ENCODE measurements at places on chromosomes 3 and 15.

DNA sequence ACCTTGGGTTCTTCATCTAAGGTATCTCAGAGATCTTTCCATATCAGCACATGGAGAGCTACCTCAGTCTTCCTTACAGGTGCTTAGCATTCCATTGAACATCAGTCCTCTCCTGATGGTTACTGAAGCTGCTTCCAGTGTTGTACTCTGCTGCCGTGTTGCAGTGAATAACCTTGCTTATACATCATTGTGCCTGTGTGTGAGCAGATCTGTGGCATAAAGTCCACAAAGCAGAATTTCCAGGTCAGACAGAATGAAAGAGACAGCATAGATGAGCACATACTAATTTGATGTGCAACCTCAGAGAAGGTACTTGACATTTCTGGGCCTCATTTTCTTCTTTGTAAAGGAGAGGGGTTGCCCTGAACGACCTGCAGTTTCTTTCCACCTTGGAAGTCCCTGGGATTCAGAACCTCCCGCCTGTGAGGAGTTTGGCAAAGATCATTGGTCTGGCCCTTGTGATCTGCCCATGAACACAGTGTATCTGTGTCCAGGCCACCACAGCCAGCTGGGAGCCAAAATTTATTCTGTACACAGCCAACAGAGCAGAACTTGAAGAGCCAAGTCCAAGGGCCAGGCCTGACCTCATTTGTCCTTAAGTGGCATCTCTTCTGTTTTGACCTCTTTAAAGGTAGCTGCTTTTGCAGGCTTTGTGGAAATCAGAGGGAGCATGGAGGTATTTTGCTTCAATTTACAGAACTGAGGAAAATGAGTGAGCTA, 57.2 kb upstream of the SLC7A14 start:
- DNase-seq: no peak

- no peak for DNase-seq
These were observed 63.6 kb downstream of the TLE3 start for GRCh38 chr15:70034141-70034540.

DNA sequence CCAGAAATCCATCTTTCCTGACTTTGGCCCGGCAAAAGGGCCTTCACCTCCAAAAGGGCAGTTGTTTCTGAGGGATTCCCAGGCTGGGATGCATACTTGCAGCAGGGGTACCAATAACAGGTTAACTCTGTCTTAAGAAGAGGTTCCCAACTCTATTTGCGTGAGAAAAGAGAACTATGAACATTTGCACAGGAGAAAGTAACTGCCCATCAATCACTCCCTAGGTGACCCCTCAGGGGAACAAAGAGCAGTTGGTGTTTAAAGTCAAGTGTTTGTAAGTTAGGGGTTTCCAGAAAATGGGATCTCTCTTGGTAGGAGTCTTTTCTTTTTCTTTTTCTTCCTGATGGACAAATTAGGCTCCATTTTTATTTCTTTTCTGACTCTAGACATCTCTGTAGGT, 97.3 kb downstream of the EPHB1 start:
- no peak for DNase-seq

- no peak for DNase-seq
These were observed 9.6 kb upstream of the CLDN16 start for GRCh38 chr3:190378240-190378891.

DNA sequence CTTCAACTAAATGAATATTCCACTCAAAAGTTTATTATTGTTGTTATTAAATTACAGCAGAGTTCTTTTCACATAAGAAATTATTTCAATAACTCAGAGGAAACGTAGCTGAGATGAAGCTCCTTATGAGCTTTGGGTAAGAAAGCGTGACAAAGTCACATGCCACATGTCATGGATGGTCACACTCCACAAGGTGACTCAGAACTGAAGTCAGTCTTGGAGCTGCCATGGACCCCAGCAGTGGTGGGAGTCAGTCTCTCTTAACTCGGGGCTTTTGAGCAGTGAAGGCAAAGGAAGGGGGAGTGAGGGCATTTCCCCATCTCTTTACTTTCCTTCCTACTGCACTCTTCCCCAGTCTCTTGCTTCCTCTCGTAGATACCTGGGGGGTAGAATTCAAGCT, 87.5 kb upstream of the FAM3D start:
- no peak for DNase-seq

DNA sequence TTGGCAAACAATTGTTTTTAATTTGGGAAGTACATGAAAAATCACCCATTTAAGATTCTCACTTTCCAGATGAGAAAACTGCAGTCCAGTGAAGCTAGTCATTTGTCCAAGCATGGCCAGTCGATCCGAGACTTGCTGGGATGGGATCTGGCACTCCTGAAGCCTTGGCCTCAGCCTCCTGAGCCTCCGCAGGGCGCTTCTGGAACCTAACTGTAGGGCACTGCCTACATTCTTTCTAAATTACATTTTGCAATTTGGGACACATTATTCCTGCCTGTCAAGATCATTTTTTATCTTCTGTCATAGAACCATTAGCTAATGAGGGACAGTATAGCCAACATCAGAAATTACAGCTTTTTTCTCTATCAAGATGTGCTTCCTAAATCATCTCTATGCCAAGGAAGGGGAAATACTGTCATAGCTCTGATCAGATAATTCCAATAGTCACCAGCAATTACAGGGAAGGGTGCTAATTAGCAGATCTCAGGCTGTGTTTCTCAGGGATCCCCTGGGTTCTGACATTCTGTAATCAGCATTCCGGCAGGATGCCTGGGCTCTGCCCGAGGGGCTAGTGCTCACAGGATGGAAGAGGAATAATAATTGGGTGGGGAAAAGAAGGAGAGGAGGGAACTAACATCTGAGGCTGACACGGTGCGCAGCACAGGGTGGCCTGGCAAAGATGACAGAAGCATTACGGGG, 28.3 kb downstream of the ANAPC13 start:
- no peak for DNase-seq

DNA sequence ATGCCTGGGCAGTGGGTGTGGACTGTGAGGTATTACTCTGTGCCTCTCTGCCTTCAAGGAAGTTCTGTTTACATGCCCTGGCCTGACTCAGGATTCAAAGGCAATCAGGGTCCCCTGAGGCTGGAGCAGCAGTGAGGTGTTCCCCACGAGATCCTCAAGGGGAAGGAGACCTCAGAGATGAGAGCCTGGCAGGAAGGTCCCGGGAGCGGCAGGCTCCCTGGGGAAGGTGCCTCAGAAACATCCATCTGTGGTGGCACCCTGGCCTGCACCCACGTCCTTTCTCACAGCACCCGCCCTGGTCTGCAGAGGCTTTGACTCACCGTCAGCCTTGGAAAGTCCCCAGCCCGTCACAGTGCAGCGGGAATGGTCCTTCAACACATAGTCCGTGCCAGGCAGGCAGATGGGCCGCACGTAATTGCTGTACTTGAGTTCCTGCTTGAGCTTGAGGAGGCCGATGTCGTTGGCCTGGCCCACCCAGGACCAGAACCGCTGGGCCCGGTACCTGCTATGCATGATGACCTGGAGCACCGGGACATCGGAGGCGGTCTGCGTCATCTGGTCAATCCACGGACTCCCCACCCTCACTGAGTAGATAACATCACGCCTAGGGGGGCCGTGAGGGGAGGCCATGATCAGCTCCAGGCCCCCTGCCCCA, 3.6 kb downstream of the PRSS50 start:
- no peak for DNase-seq

- DNase-seq: no peak
These were observed 56.8 kb downstream of the SMAD6 start for GRCh38 chr15:66758844-66759243.

- no peak for DNase-seq
These were observed 26.9 kb downstream of the MAP2K1 start for GRCh38 chr15:66413579-66413978.

DNA sequence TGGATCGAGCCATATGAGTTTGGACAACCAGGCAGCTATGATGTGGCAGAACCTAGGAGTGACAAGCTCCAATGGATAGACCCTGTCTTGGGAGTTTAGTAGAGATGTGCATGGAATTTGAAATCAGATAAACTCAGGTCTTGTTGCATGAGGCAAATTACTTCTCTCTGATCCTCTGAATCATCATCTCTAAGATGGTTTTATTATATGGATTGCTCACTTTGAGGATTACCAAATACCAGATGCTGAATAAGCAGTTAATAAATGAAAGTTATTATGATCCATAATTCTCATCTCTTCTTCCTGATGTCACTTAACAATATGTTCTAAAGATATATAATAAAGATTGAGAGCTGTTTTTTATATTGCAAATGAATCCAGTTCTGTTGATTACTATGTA, 622.2 kb downstream of the NTRK3 start:
- no peak for DNase-seq

DNA sequence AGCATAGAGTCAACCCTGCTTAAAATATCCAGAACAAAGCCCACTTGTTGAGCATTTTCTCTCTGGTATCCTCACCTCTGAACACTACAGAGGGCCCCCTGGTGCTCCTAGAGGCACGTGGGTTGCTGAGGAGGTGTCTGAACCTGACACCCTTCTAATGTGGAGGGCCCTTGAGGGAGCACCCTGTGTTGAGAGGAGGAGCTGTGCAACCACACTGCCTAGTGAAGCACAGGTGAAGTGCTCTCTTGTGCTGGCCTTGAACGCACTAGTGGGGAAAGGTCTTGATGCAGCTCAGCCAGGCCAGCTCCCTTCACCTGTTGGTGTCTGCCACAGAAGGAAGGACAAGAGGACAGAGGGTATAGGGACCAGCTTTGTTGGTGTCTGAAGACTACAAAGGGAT, 51.9 kb downstream of the CCK start:
- no peak for DNase-seq

DNA sequence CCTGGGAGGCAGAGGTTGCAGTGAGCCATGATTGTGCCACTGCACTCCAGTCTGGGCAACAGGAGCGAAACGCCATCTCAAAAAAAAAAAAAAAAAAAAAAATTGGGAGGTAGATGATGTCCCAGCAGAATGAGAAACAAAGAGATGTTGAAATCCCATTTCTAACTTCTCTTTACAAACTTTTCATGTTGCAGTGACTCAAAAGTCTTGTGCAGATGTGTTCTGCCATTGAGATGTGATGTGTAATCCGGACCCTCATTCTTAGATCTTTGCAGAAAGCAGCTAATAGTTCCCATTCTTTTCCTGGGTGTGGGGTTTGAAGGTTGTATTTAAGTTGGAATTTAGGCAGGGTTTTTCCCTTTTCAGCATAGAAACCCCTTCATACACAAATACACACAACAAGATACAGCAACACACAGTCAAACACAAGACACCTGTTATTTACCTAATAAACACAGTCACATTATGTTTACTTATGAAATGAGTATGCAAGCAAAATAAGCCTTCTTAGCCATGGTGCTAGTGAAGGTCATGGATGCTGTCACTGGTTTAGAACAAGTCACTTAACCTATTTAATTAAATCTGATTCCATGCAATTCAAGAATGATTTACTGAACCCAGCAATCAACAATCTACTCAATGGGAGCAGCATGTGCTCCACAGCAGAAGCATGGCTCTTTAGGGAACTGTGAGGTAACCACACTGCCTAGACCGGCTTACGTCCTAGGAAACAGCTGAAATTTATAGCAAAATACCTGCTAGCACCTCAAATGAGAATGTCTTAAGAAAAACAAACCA, 14.9 kb downstream of the SIAH2 start:
- DNase-seq: no peak

- no peak for DNase-seq
These were observed 277.6 kb upstream of the CFAP20DC start for GRCh38 chr3:59327376-59327808.

- DNase-seq: no peak
These were observed 3.6 kb downstream of the ZNF385D start for GRCh38 chr3:21747376-21747775.

DNA sequence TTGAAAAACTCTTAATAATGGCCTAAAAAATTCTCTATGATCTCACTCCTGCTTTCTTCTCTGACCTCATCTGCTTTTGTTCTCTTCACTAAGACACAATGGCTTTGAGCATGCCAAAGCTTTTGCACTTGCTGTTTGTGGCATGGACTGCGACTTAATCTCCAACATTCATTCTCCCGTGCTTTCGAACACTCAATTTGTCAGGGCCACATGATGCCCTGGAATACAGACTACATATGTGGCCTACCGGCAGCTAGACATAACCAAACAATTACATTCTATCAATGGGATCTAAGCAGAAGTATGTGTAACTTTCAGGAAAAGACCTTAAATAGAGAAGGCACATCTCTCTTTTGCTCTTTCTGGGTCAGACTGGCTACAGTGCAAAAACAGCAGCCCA, 506.5 kb downstream of the MAGI1 start:
- DNase-seq: no peak

GRCh38 chr3:28612232-28612631, 263.6 kb upstream of the AZI2 start:
- DNase-seq: no peak
